A549 (cell line): ENCODE measurements at places on chromosomes 12 and 14.

GRCh38 chr12:118219772-118220171 is 83.8 kb downstream of the PEBP1 start:
- no peak for DNase-seq

DNA sequence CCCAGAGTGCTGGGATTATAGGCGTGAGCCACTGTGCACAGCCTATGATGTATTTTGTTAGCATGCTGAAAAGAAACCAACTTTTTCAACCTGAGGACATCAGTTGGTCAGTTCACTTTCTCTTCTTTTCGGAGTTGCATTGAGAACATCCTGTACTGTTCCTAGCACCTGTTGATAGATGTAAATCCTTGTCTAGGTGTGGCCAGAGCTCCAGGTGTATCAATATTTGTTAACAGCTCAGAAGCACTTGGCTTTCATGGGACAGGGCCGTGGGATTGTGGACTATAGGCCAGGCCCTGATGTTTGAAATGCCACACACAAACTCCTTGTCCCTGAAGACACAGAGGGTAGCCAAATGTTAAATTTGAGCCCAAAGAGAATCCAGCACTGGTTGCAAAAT is 14.9 kb downstream of the HCAR2 start:
- no peak for DNase-seq

DNA sequence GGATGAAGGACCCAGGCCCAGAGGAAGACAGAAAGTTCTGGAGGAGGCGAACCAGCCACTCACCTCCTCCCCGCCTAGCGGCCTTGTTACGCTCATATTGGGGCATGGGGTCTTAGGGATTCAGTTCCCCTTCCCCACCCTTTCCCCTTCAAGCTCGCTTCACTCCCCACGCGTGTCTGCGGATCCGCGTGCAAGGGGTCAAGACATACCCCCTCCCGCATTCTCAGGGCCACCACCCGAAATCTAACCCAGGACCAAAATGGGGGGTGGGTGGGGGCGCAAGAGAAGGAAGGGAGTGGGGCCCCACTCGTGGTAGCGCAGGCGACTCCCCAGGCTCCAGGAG is 584 bp upstream of the RFX4 start:
- DNase-seq, result no peak

DNA sequence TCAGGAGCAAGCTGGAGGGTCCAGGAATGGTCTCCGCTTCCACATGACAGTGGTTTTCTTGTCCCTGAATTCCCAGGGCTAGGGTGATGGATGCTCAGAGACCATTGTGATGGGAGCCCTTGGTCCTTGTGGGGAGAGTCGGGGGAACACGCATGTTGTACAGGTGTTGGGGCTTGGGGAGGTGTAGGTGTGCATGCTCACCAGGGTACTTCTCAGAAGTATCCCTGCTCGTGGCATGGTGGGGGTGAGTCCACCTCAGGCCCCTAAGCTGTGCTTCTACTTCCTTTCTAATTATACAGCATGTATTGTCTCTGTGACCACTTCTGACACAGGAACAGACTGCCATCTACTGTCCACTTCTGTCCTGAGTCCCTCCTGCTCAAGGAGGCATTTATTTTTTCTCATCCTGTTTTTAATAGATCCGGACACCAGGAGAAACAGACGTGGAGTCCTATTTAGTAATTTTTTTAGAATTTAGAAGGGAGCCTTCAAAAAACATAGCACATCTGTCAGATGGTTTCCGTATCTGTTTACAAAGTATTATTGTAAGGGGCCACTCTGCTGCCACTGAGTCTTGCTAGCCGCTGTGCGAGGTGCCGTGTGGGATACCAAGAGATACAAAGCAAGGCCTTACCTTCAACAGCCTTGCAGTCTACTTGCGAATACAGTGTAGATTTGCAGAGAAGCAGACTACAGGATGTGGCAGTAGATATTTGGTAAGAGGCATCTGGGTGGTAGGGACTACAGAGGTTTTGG is 10.5 kb downstream of the NTF3 start:
- peak; percentile 24 for DNase-seq

DNA sequence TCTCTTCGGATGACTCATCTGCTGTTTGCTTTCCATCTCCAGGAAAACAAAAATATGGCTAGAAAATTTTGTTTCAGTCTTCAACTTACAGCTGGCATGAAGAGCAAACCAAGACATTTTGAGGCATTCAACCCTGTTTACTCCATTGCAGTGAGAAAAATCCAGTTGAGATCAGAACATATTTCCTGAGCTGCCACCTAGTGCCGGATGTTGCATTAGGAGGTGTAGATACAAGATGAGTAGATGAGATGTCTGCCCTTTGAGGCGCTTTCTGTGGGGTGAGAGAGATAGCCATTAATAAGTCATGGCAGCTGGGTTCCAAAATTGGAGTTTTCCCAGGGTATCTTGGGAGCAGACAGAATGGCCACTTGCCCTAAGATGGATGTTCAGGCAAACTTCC is 171.1 kb downstream of the PRKCH start:
- DNase-seq, result no peak

GRCh38 chr14:23384364-23385080 is 7.7 kb downstream of the CMTM5 start:
- DNase-seq, result no peak

- DNase-seq, result no peak
Observed at GRCh38 chr12:2835691-2836403, 1.0 kb upstream of the NRIP2 start.

GRCh38 chr12:3607039-3607720 is 116.2 kb downstream of the PRMT8 start:
- no peak for DNase-seq

DNA sequence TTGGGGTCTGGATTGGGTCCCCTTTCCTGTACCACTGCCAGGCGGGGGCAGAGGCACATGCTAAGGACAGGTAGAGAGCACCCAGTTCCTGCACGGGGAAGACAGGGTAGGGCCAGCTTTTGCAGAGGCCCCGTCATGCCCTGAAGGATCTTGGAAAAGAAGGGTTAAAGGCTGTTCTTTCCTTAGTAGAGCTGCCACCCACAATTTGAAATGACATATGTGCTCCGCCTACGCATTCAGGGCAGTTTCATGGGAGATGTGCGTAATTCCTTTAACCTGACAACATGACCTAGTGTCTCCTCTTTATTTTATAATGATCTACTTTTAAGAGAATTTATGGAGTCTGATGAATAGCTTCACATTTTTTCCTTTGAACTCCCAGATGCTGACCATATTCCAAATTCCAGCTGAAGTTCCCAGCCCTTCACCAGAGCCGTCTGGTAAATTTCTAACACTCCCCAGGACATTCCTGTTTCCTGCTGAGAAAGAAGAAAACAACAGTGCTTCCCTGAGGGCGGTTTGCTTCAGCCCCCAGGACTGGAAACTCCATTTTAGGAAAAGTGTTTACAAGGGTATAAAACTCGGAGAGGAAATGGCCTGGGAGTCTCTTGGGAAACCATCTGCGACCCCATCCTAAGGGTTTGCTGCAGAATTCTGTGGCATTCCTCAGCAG is 58.9 kb upstream of the PLEKHG3 start:
- DNase-seq, result no peak

GRCh38 chr12:65924716-65925115 is 100.4 kb downstream of the HMGA2 start:
- no peak for DNase-seq

GRCh38 chr14:100325231-100325632 is 2.1 kb downstream of the SLC25A47 start:
- DNase-seq, result no peak

DNA sequence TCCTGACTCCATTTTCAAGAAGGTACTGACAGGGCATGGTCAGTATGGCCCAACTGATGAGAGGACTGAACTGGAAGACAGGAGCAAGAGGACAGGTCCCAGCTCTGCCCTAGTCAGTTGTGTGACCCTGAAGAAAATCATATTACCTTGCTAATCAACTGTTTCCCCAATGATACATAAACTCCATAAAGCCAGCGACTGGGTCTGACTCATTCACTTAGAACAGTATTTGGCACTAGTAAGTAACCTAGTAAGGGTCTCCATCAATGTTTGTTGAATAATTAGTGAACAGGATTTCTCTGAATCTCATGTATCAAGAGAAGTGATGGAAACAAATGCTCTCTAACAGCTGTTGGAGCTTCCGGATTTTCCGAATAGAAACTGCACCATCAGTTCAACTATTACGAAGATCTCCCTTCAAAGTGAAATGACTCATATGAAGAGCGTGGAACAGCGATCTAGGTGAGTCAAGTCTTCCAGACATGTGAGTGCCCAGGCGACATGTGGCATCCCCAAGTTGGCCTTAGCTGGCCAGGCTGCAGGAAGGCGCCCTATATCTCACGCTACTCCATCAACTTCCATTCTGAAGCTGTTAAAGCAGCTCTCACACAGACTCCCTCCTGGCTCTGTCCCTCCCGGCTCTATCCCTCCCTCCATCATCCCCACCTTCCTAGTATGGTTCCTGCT is 94.5 kb downstream of the TTC7B start:
- no peak for DNase-seq

GRCh38 chr14:102979406-102979805 is 56.9 kb downstream of the AMN start:
- no peak for DNase-seq

GRCh38 chr12:85575120-85576096 is 260.8 kb downstream of the RASSF9 start:
- DNase-seq, result peak; percentile 75

GRCh38 chr12:19572920-19573558 is 133.7 kb downstream of the AEBP2 start:
- DNase-seq, result no peak

GRCh38 chr12:89185181-89185580 is 167.1 kb downstream of the DUSP6 start:
- DNase-seq, result no peak

DNA sequence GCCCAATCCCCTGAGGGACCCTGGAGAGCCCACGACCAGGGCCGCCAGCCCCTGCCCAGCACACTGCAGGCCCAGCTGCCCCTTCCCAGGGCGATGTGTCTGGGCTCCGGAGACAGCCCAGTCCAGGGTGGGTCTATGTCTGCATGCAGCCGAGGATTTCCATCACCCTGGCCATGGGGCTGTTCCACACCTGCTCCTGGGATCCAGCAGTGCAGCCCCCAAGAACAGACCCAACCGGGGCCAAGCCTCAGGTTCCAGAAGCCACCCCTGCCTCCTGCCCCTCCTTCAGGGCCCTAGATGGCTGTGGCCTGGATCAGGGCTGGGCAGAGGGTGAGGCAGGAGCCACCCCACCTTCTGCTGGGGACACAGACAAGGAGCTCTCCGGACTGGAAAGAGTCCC is 11.5 kb downstream of the C14orf180 start:
- no peak for DNase-seq
